ENCODE measurements at places on chromosomes 2 and 18.

DNA sequence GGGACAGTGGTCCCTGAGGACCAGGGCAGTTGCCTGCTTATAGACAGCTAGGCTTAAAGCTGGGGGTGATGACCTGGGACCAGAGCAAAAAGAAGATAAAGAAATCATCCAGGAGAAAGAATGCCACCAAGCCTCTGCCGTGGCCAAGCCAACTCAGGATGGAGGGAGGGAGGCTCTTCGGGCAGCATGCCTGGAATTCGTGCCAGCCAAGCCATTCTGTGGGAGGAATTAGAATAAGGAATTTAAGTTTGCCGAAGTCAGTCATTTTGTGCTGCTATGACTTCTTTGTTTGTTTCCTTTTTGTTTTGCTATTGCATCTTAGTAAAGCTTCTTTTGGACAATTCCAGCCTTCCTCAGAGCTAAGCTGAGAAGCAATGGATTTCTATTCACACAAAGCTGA, 124.1 kb downstream of the EN1 start:
- DNase-seq: no peak

DNA sequence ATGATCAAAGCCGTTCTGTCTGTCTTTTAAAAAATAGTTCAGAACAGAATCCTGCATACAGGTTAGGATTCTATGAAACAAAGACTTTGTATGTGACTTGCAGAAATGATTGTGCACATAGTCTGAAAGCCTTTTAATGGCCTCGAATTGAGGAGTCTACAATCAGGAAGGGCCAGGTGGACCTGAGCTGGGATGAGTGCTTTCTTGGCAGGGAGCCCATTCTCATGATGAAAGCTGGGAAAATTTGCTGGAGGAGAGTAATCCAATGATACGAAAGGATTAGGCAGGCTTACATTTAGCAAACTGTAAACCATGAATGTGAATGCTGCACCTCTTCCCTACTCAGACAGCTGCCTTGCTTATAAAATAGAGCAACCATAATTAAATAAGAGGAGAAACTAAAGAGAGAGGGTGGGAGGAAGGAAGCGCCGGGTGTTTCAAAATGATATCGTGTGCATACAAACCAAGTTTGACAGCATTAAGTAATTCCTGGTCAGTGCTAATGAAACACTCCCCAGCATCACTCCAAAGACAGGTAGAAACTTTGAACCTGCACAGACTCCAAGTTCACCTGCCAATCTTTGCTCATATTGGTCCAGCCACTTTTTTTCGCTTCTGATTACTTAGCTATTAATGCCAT, 23.7 kb upstream of the CXCR4 start:
- DNase-seq: no peak

GRCh38 chr2:236720974-236721540, 151.4 kb downstream of the ACKR3 start:
- DNase-seq: no peak

- no peak for DNase-seq
Observed at GRCh38 chr18:55764386-55764785, 176.4 kb upstream of the TCF4 start.

DNA sequence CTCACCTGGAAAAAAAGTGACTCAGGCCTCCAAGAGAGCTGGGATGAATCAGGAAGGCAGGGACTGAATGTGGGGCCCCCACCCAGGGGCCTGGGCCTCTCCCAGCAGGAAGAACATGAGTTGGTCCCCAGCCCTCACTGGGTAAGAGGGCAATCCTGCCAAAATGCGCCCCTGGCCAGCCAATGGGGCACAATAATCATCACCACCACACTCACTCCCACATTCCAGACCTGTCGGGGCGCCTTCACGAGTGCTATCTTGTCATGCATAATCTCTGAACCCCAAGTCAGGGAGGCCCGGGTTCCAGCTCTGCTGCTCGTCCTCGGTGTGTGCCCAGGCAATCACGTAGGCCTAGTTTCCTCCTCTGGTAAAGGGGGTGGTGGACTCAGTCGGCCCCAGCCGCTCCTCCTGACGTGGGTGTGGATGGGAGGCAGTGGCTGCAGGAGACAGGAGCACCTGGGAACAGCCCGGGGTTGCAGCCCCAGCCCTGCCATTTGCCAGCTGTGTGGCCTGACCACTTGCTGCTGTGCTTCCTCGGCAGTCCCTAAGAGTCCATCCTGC, 115.1 kb downstream of the CYP26B1 start:
- DNase-seq: no peak

GRCh38 chr2:58731488-58731869, 490.4 kb upstream of the FANCL start:
- no peak for DNase-seq

- DNase-seq: no peak
Observed at GRCh38 chr18:23087352-23087751, 47.9 kb upstream of the CABLES1 start.

DNA sequence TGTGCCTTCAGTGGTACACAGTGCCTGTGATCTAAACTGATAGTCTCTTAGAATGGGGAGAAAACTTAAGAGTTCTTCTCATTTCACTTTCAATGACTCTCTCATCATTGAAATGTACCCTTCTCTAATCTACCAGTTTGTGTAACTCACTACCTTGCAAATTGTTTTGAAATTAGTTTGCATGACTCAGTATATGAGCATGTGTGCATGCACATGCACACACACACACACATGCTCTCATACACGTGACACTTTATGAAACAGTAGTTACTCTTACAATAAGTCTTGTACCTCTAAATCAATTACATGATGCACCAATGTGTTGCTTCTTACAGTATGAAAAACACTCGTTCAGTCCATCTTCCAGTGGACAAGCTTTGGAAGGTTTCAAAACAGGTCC, 10.6 kb downstream of the LYPD6B start:
- no peak for DNase-seq

DNA sequence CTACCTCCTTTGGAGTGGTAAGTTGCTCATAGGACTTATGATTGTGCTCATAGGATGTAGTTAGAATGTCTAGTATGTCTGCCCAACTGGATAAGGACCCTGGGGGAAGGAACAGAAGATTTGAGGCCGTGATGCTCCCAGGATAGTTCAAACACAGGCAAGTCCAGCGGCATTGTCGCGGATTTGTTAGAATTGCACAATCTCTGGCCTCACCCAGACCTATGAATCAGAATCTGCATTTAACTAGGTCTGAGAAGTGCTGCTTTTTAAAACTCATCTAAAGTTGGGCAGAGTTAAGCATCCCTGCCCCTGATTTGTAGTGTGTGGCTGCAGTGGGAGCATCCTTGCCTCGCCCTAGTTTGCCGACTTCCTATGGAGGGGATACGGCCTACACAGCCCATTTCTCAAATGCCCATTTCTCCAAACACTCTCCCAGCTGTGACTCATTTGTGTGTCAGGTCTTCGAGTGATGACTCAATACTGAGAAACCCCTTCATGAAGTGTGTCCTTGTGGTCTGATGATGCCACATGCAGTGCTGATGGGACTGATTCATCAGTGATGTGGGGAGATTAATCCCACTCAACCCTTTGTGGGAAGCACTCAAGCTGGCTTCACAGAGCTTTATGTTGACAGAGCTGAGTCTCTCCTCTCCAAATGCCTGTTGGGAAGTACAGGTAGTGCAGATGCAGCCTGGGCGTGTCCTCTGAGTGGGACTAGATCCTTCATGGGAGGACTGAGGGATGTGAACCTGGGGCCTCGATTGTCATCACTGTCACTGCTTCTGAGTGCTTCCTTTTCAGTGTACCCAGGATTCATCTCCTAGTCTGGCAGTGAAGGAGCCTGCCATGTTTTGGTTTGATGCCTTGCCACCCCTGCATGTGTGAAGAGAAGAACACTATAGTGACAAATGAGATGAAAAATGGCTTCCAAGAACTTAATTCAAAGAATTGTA, 18.7 kb downstream of the SMIM21 start:
- DNase-seq: no peak

DNA sequence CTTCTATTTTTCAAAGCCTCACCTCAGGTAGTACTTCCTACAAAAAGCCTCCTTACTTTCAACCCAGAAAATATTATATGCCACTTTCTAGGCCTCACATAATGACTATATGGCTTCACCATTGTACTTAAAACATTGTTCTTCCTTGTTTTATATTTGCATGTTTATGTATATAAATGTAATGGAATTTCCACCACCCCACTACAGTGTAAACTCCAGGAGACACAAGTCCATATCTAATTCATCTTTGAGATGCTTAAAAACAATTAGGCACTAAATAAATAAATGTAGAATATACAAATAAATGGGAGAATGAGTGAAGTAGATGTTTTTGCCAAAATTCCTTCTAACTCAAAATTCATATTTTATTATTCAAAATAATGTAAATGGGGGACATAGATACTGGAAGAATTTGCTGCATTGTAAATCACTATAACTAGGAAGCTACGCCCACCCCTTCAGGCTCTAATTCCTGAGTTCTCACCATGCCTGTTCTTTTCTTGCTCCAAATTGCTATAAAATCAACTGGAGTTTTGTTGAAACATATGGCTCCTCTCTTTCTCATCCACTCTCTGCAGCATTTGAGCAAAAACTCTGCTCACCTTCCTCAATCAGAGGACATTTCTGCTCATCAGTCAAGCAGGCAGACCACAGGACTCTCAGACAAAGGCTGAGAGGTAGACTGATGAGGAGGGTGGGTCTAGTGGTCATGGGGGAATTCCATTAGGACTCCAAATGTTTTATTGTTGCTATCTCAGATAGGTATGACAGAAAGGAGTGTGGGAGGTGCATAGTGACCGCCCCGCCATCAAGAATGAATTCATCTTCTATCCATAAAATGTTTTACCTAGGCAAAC, 243.0 kb downstream of the HNMT start:
- no peak for DNase-seq

DNA sequence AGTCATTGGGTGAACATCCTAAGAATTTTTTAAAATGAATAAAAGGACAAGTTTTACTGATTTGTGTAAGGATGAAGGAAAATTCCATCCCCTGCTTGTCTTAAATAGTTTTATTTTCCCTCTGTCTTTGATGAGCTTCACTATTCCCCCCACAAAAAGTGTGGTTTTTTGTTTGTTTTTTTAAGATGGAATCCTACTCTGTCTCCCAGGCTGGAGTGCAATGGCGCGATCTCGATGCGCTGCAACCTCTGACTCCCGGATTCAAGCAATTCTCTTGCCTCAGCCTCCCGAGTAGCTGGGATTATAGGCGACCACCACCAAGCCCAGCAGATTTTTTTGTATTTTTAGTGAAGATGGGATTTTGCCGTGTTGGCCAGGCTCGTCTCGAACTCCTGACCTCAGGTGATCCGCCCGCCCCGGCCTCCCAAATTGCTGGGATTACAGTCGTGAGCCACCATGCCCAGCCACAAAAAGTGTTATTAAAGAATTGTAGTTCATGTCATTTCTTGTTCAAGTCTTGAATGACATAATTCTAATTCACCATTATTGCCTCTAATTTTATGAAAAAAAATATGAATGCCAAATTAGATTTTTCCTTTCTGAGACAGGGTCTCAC, 91.7 kb downstream of the AGPS start:
- no peak for DNase-seq

- no peak for DNase-seq
Observed at GRCh38 chr2:8932702-8933101, 70.8 kb downstream of the MBOAT2 start.

DNA sequence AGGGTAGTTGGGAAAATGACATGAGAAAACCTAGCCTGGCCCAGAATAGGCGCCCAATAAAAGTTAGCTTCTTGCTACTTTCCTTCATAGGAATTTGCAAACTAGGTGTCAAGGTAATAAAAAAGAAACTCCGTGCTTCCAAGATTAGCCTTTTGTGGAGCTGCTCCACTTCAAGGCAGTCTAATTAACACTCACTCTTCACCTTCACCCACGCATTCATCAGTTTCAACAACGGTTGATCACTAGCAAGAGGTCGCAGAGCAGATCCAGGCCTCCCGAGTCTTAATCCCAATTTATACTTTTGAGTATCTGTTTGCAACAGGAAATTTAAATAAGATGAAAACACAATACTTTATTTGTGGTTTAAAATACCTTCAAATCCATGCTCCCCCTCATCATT, 39.5 kb upstream of the TANK start:
- DNase-seq: no peak

GRCh38 chr2:181467966-181468707, 11.0 kb downstream of the ITGA4 start:
- DNase-seq: no peak

GRCh38 chr2:181770150-181770549, 89.8 kb upstream of the NEUROD1 start:
- no peak for DNase-seq

- no peak for DNase-seq
Observed at GRCh38 chr2:109448946-109449788, 164.6 kb downstream of the SEPTIN10 start.

GRCh38 chr2:15560140-15560987, 770 bp downstream of the NBAS start:
- no peak for DNase-seq

- DNase-seq: no peak
Observed at GRCh38 chr2:121836611-121837010, 81.2 kb downstream of the TSN start.

GRCh38 chr2:219362524-219363164, 25.1 kb downstream of the DNPEP start:
- DNase-seq: no peak

DNA sequence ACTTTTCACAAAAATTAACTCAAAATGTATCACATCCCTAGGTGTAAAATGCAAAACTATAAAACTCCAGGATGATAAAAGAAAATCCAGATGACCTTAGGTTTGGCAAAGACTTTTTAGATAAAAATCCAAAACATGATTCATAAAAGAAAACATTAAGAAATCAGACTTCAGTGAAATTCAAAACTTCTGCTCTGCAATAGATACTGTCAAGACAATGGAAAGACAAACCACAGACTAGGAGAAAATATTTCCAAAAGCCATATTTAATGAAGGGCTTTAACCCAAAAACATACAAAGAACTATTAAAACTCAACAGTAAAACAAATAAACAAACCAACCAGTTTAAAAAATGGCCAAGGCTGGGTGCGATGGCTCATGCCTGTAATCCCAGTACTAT, 173.6 kb upstream of the SPOPL start:
- no peak for DNase-seq

DNA sequence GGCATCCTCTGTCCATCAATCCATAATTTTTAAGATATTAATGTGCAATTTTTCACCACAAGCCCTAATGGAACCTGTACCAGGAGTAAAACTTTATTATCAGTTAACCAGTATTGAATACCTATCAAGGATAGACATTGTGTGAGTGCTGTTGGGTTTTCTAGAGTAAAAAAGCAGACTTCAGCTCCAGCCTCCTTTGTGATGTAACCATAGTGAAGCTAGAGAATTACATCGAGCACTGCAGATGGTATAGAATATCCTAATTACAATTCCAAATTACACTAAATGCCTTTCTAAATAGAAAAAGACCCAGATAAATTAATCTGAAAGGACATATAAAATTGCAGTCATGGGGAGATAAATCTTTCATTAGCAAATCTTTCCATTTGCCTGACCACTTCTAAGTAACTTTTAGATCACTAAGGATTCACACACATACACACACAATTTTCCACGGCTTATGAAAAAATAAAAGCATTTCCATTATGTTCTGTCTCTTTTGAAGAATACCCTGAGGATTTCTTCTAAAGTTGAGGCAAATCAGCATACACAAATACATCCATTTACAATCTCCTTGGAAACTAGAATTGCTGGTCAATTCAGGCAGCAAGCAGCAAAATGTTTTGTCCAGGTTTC, 117.1 kb upstream of the TANK start:
- no peak for DNase-seq
